B cell (primary cell): ENCODE measurements at places on chromosomes 16 and 17. TPM values are rescaled to one million over a fixed set of nuclear protein-coding genes. Genes with fewer than 3 reads are reported as not detected.

The UBALD1 gene
- total RNA-seq: 31.7 and 36.6 TPM in 2 replicates

The LRRC59 gene
- 29.5 and 31.2 TPM in 2 replicates for total RNA-seq

GRCh38 chr17:40093005-40093579 lies 7.3 kb downstream of the NR1D1 start:
- DNase-seq: no peak

GRCh38 chr16:78458588-78458987 lies 359.1 kb downstream of the WWOX start:
- no peak for DNase-seq

- no peak for DNase-seq
Measured at GRCh38 chr17:42389135-42389417, 834 bp upstream of the STAT3 start.

DNA sequence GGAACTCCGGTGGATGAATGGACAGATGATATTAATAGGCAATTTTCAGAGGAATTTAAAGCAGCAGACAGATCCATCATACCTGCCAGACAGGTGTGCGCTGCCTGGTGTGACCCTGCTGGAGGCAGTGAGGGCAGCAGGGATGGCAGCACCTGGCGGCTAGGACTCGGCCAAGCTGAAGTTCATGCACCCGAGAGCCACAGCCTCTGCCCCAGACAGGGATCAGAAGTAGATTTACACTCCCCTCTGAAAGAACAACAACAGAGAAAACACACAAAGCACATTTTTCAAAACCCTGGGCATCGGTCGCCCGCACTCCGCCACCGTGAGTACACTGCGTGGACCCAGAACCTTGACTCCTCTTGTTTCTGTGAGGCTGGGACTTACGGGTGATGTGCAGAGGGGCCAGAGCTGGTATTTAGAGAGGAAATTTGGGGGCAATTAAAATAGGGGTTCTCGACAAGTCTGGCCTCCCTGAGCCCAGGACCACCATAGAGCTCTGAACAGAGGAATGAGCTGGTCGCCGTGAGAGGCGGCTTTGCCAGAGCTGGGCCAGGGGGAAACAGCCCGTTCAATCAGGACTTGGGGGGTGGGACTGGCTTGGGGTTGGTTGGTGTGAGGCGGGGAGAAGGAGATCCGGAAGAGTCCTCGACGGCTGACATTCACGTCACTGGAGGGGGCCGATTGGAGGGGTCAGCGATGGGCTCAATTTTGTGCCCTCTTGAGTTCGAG lies 101.0 kb downstream of the METRNL start:
- no peak for DNase-seq
